ENCODE measurements at places on chromosomes 16 and 17.

GRCh38 chr16:12811441-12812383, 8.0 kb upstream of the CPPED1 start:
- DNase-seq, result no peak

GRCh38 chr16:84339311-84339710, 29.0 kb upstream of the ATP2C2 start:
- DNase-seq, result no peak

- peak; percentile 82 for DNase-seq
Measured at GRCh38 chr17:34378664-34379101, 15.7 kb upstream of the CCL1 start.

DNA sequence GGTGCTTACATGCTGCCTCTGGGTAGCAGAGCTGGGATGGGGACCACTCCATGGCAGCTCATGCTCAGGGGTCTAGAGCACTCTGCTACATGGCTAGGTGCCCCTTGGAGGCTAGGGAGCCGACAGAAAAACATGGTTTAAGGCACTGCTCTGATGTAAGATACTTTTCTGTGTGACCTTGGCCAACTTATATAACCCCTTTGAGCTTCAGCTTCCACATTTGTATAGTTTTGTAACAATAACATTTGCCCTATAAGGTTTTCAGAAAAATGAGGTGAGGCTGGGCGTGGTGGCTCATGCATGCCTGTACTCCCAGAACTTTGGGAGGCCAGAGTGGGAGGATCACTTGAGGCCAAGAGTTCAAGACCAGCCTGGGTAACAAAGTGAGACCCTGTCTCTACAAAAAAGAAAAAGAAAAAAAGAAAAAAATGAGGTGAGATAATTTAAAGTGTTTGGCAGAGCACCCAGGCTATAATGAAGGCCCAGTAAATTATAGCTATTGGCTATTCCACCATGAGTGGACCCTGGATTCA, 3.2 kb downstream of the CES4A start:
- no peak for DNase-seq

DNA sequence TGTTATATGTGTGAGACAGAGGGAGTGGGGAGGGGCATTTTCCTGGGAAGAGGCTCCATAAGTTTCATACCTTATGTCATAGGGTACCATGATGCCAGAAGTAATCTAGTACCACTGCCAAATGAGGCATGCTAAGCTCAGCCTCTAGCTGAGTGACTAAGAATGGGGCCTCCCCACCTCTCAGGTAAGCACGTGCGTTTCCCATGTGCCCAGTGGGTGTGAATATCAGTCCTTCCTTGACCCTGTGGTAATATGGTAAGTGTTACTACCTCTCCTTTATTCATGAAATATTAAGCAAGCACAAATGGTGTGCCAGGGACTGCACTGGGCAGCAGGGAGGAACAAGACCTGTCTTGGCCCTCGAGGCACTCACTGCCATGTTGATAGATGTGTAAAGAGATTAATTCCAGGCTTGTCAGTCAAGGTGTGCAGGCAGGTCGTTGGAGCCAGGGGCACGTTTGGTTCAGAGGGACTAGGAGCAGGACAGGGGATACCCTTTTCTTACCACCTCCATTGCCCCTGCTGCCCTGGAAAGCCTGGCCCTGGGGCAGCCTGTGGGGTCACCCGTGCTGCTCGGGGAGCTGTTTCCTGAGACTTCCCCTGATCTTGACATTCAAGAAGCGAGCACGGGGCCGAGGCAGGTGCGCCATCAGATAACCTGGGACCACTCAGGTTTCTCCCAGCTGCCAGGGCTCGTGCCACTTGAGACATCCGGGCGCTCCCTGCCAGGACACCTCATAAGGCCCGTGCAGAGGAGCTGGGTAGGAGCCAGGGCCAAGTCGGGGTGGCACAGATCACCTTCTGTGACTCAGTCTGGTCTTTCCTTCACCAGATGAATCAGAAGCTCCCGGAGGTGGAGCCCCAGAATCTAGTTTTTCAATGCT, 8.8 kb downstream of the RSAD1 start:
- DNase-seq, result no peak

- DNase-seq, result no peak
Measured at GRCh38 chr17:79937391-79938335, 98.0 kb downstream of the TBC1D16 start.

DNA sequence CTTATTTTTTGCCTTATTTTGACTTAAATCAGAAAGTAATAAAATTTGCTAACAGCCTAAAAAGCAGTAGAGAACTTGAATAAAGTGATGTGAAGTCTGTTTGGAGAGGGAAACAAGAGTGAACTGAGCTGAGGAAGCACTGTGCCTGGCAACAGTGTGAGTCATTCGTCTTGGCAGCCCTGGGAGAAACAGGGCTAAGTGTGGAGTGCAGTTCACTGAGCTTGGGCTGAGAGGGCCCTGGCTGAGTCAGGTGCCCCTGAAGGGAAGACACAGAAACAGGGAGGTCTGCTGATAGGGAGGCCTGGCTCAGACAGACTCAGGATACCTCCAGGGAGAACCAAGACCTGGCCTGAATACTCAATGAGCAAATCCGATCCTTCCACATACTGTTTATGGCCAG, 132.1 kb downstream of the HS3ST4 start:
- no peak for DNase-seq

- peak; percentile 59 for DNase-seq
Measured at GRCh38 chr17:7217113-7217987, 2.3 kb downstream of the DLG4 start.

GRCh38 chr17:63919311-63919723, 678 bp upstream of the GH1 start:
- peak; percentile 81 for DNase-seq

GRCh38 chr17:61448042-61448441, 4.2 kb upstream of the TBX4 start:
- DNase-seq, result no peak

- no peak for DNase-seq
Measured at GRCh38 chr16:88665148-88665547, 2.3 kb upstream of the MVD start.

GRCh38 chr17:9258115-9259015, 237.1 kb downstream of the NTN1 start:
- no peak for DNase-seq

GRCh38 chr16:81718637-81719036, 60.5 kb upstream of the PLCG2 start:
- no peak for DNase-seq

DNA sequence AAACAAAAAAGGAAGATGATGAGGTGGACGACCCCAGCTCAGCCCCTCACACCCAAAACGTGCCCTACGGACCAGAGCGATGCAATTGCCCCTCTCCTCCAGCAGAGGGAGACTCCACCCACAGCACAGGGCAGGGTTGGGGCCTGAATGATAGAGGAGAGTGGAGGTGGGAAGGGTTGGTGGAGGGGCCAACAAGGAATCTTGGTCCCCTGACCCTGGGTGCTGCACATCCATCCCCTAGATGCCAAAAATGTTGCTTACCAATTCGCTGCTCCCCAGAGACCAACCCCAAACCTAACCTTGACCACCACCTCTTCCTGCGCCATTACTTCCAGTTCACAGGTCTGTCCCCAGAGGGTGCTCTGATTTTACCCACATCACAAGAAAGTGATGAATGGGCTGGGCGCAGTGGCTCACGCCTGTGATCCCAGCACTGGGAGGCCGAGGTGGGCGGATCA, 12.9 kb downstream of the P2RX5 start:
- DNase-seq, result peak; percentile 57

GRCh38 chr17:46978489-46979146, 435 bp downstream of the RPRML start:
- peak; percentile 15 for DNase-seq

GRCh38 chr17:20063665-20064648, 54.8 kb downstream of the SPECC1 start:
- peak; percentile 91 for DNase-seq

- DNase-seq, result no peak
Measured at GRCh38 chr16:57867000-57867561, 64.8 kb upstream of the KIFC3 start.

DNA sequence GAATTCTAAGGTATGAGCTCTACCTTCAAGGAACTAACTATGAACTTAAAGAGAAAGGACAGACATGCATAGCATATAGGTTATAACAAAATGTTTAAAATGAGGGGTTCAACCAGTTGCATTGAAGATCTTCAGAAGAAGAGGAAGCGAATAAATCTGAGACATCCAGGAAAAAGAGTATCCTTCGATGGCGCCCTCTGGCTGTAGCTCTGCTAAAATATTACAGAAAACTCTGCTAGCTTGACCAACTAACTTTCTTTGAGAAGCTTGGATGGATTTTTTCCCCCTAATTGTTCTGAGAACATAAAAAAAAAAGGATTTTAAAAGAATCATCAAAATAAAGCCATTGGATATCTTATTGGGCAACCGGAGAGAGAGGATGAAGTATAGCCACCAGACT, 659.9 kb upstream of the SOX9 start:
- DNase-seq, result peak; percentile 50

- no peak for DNase-seq
Measured at GRCh38 chr16:13155780-13156179, 254.4 kb downstream of the SHISA9 start.
